ENCODE measurements at places on chromosomes 3 and 15.
A peak's percentile ranks its signal among the peaks of the same experiment; 100 is the strongest.

DNA sequence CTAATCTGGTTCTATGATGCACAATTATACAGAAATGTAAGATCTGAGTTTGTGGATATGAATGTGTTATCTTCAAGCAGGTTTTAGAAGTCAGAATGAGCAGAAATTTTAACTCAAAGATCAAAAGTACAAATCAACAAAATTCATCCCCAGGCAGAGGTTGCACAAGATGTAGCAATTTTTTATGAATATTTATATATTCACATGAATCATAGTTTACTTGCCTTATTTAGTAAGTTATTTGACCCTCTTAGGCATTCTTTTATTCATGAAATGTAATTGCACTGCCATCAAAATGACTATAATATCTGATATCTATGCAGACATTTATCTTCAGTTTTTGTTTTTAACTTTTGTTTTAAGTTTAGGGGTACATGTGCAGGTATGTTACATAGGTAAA lies 103.1 kb upstream of the DAZL start:
- no peak for DNase-seq

DNA sequence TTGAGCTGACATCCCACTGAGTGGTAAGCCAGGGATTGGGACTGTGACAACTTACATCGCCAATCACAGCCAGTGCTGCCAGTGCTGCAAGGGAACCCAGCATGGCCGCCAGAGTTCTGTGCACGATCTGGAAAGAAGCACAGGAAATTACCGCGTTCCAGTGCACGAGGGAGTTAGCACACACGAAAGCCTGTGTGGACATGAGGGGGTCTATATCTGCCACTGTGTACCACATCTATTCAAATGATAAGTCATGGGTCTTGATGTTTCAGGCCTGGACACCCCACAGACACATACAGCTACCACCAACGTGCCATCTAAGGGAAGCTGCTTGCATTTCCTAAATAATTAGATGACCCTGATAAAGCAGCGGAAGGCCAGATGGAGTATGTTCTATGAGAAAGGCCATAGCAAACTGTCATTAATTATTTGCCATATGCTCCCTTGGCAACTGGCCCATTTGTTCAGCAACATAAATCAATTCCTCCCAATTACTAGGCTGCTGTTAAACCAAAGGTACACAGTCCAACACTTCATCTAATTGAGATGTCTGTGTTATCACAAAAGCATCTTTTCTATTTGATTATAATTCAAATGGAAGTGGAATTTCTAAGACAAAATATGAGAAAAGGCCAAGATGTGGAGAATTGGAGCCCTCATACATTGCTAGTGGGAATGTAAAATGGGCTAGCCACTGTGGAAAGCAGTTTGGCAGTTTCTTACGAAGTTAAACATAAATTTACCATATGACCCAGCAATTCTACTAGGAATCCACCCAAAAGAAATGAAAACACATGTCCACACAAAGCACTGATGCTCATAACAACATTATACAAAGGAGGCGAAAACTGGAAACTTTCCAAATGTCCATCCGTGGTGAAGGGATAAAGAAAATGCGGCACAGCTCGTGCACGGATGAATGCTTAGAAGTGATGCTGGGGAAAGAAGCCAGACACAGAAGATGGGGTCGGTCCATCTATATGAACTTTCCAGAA lies 108.3 kb downstream of the OCA2 start:
- no peak for DNase-seq

- DNase-seq = no peak
Observed at GRCh38 chr15:38202361-38202760, 50.3 kb upstream of the SPRED1 start.

DNA sequence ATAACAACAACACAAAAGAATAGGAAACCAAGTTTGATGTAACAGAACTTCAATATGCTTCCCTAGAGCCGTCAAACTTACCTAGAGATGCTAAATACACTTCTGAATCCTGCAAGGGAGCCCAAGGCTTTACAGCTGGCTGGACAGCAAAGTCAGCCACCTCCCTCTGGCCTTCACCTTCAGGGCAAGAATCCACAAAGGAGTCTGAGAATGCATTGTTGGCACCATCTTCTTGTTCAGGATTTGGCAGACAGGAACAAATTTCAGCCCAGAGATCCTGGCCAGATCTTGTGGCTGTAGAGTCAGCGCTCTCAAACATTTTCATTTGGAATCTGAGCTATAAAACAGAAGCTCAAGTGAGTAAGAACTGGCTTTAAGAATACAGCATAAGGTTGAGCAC lies 2.2 kb downstream of the CCDC32 start:
- DNase-seq = no peak

GRCh38 chr15:25738171-25738965 lies 124.8 kb downstream of the ATP10A start:
- DNase-seq = no peak

GRCh38 chr3:121557426-121557934 lies 10.3 kb upstream of the ARGFX start:
- no peak for DNase-seq

DNA sequence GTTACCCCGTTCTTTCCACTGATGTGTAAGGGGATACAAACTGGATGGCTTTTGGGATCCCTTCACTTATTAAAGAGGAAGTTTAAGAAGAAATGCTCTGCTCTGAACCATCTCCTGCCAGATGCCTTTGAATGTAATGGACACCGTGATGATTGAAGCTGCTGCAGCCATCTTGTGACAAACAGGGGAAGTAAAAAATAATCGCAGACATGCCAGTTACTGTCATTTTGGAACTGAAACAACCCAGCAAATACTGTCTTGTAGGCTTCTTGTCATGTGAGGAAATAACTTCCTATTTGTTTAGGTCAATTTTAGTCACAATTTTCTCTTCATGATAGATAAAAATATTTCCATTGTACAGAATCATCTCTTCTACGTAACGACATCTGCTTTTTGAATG lies 224.0 kb downstream of the CHL1 start:
- no peak for DNase-seq

- no peak for DNase-seq
Observed at GRCh38 chr3:110902453-110903085, 169.0 kb upstream of the NECTIN3 start.

DNA sequence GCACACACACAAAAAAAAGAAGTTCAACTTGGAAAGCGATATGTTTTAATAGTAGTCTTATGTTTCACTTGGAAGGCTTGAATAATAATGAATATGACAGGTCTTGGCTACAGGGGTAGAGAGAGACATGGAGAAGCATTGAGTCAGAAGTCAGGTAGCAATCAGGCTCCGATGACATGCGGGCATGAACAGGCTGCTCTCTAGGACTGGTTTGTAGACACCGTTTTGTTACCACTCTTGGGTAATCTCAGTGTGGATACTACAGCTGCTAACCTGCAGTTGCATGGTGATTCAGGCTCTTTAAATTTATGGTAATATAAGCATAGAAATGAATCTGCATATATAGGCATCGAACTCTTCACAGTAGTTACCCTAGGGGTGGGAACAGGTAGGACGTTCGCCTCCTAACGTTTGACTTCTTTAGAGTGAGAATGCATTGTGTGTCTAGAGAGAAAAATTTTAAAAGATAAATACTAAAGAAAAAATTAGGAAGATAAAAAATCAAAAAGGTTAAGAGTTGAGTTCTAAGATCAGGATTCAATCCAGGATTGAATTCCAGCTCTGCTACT lies 241.6 kb upstream of the KBTBD8 start:
- DNase-seq = no peak

- DNase-seq = no peak
Observed at GRCh38 chr15:73781038-73781925, 28.1 kb upstream of the INSYN1 start.

DNA sequence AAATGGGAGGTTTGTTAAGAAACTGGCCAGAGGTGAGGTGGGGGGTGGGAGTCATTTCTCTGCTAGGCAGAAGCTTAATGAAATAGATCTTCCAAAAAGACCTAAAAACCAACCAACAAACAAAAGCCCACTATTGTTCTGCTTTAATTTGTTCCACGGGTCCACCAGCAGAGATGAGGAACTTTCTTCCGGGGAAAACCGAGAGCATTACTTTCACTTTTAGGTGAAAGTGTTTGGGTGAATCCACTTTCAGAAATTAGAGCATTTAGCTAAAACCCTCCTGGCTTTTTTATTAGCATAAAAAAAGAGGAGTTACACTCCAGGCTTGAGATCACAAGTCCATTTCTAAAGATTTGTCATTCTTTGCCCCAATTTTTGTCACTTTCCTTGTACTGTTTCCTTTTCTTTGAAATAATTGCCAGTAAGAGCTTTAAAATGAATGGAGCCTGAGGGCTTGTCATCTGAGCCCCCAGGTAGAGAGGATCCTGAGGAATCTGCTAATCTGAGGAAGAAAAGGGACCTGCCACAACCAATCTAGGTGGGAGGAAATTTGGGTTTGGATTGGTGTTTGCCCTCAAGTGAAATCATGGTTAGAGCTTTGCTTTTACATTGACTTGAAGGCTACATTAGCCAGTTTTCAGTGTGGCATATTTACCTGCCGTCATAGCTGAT lies 667.6 kb downstream of the NAALADL2 start:
- no peak for DNase-seq

DNA sequence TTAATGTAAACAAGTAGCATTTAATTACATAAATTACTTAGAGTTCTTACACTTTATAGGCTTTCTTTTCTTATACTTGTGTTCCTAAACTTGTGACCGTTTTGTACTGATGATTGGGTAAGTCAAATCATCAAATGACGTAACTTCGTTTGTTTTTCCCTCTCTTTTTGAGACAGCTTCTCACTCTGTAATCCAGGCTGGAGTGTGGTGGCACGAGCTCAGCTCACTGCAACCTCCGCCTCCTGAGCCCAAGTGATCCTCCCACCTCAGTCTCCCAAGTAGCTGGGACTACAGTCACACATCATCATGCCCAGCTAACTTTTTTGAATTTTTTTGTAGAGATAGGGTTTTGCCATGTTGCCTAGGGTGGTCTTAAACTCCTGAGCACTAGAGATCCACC lies 226.0 kb downstream of the TCF12 start:
- DNase-seq = no peak

DNA sequence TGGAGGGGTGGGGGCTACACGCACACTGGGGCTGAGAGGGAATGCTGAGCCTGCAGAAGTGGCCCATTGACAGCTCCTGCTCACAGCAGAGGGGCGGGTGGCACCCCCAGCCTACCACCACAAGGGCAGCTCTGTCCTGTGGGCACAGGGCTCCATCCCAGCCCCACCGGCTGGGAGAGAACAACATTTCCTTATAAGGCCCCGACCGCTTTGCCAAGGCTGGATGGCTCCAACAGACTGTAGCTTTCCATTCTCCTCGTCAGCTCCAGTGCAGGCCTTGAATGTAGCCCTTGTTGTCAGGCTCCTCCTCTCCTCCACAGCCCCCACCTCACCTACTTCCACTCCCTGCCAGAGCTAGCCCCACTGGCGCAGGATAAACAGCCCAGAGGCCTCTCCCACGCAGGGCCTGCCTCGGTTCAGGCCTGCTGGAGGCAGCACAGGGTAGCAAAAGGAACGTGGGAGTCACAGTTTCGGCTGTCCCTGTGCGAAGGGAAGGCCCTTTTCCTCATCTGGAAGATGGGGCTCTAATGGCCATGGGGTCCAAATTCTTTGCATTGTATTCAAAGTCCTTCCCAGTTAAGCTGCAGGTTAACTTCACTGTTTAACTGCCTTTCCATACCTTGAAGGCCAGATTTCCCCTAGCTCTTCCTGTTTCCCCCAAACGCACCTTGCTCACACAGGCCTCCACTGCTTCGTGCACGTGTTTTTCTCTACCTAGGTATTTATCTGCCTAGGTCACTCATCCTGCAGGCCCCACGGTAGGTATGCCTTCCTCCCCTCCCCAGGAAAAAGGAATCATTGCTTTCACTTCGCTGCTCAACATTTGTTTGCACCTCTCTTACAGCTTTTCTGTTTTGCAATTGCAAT lies 101.6 kb upstream of the LPP start:
- peak; percentile 26 for DNase-seq

DNA sequence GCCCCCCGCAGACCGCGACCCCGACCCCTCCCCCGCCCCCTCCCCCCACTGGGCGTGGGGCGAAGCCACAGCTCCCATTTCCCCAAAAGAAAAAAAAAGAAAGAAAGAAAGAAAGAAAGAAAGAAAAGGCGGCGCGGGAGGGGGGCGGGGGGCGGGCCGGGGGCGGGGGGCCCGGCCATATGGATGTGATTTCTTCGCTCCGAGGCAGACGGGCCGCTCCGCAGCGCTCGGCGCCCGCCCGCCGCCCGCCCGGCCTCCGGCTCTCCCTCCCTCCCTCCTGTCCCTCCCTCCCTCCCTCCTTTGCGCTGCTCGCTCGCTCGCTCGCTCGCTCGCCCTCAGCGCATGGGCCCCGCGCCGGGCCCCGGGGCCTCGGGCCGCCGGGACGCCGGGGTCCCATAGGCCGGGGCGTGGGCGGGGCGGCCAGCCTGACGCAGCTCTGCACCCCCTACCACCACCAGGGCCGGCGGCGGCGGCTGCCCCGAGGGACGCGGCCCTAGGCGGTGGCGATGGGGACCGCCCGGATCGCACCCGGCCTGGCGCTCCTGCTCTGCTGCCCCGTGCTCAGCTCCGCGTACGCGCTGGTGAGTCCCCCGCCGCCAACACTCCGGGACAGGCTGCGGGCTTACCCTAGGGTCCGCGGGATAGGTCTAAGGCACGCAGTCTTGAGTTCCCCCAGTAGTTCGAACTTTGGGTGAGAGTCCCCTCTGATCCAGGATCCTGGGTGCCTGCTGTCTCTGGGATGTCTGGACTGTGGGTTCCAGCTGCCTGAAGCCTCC lies 5.7 kb downstream of the PTH1R start:
- no peak for DNase-seq

GRCh38 chr15:78726870-78727551 lies 84.3 kb downstream of the ADAMTS7 start:
- DNase-seq = peak; percentile 56

DNA sequence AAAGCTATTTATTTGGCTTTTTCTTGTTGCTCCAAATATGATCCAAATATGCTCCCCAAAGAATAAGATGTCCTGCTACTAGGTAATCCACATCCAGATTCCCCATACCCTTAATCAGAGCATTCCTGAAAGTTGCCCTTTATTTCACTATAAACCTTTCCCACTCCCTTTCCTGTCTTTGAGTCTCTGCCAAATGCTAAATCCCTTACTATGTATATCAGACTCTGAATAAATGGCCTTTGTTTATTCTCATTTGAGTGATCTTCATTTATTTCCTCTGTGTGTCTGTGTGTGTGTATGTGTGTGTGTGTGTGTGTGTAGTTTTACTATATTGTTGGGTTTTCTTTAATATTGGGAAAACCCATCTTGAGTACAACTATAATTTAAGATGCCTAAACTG lies 7.0 kb upstream of the SPICE1 start:
- DNase-seq = no peak

GRCh38 chr15:45128971-45129639 lies 574 bp downstream of the DUOXA1 start:
- DNase-seq = no peak

- DNase-seq = no peak
Observed at GRCh38 chr15:41887161-41887560, 6.7 kb downstream of the SPTBN5 start.

GRCh38 chr3:63927422-63928280 lies 15.5 kb upstream of the SCAANT1 start:
- DNase-seq = no peak

- no peak for DNase-seq
Observed at GRCh38 chr15:92672102-92672501, 16.5 kb upstream of the FAM174B start.

GRCh38 chr3:117893001-117893400 lies 1141.6 kb downstream of the IGSF11 start:
- DNase-seq = no peak

- DNase-seq = no peak
Observed at GRCh38 chr3:7518456-7518855, 657.5 kb downstream of the GRM7 start.

GRCh38 chr15:51917493-51917892 lies 54.1 kb downstream of the LEO1 start:
- peak; percentile 18 for DNase-seq

- no peak for DNase-seq
Observed at GRCh38 chr3:23785097-23785645, 20.6 kb upstream of the UBE2E1 start.
